Daoy (cell line): ENCODE measurements at places on chromosomes 2 and 18. TPM values are rescaled to one million over a fixed set of nuclear protein-coding genes. Genes with fewer than 3 reads are reported as not detected.

Gene SERPINB4
- total RNA-seq: not detected in 2 replicates

Gene CNRIP1
- 26.1 and 28.9 TPM in 2 replicates for total RNA-seq

Gene MALL
- total RNA-seq: 0.34 TPM in 1 of 2 replicates, not detected in the other

Gene DAW1
- total RNA-seq: 0.63 and 5.2 TPM in 2 replicates

Gene SLC16A14
- 1.9 and 2.1 TPM in 2 replicates for total RNA-seq

Gene SERPINB11
- total RNA-seq: not detected in 2 replicates

Gene NDUFB3
- 180 and 303 TPM in 2 replicates for total RNA-seq

Gene CYP27A1
- total RNA-seq: 0.77 and 0.80 TPM in 2 replicates

Gene FAM124B
- 0.11 and 0.65 TPM in 2 replicates for total RNA-seq

Gene CLEC4F
- not detected in 2 replicates for total RNA-seq

Gene MAP3K19
- total RNA-seq: not detected in 2 replicates

Gene CROCC2
- total RNA-seq: not detected in 2 replicates

Gene MEP1B
- total RNA-seq: not detected in 2 replicates

Gene TXNL4A
- 91.5 and 160 TPM in 2 replicates for total RNA-seq

Gene SLC9A2
- total RNA-seq: 0.92 and 1.5 TPM in 2 replicates

- peak; percentile 53 for DNase-seq
Measured at GRCh38 chr18:703213-703967, 9.0 kb downstream of the ENOSF1 start.

GRCh38 chr2:101717071-101717845, 19.8 kb downstream of the MAP4K4 start:
- no peak for DNase-seq

- DNase-seq: no peak
Measured at GRCh38 chr2:128788636-128789220, 470.1 kb upstream of the HS6ST1 start.

DNA sequence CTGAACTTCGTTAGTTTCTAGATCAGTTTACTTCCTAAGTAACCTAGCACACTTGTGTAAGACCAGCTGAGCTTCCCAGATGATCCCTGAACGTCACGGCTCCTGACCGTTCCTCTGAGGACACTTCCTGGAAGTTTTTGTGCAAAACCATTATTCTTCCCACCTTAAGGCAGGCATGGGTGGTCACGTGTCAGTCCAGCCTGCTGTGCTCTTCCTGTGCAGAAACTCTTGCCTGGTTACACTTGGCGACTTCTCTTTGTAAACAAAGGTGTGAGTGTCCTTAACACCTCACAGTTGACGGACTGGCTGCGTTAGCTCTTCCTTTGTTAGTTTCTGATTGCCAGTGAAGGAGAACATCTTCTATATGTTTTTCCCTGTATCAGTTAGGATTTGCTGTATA, 118.3 kb downstream of the SH3RF3 start:
- DNase-seq: no peak

DNA sequence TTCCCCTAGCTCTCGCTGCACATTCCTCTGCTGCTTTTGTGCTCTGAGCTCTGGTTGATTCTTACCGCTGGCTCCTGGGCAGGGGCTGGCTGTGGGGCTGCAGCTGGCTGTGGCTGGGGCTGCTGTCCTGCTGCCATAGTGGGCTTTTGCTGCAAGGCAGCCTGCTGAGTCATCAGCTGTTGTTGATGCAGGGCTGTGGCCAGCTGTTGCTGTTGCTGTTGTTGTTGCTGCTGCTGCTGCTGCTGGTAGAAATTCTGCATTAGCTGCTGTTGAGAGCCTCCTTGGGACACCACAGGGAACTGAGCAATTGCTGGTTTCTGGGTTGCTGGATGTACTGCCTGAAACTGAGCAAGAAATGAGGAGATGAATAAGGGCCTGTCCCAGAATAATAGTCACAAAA, 77.2 kb upstream of the NFU1 start:
- peak; percentile 12 for DNase-seq

GRCh38 chr18:62566199-62566598, 43.4 kb downstream of the ZCCHC2 start:
- no peak for DNase-seq

DNA sequence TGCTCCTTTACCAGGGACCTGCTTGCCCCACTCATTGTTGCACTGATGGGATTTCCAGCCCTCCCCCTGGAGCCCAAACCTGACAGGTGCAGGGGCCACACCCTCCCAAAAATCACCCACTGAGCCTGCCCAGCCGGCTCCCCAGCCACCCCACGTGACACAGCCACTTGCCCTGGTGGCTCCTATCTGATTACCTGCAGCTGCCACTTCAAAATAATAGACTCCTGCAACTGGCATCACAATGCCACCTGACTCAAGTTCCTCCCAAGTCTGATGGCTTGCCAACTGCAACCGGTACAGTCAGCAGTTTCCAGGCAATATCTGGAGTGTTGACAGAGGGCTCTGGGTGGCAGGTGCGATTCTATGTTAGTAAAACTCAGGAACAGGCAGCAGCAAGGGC, 66.2 kb downstream of the CRACDL start:
- DNase-seq: no peak

- peak; percentile 17 for DNase-seq
Measured at GRCh38 chr2:175207741-175208438, 26.4 kb upstream of the ATP5MC3 start.

DNA sequence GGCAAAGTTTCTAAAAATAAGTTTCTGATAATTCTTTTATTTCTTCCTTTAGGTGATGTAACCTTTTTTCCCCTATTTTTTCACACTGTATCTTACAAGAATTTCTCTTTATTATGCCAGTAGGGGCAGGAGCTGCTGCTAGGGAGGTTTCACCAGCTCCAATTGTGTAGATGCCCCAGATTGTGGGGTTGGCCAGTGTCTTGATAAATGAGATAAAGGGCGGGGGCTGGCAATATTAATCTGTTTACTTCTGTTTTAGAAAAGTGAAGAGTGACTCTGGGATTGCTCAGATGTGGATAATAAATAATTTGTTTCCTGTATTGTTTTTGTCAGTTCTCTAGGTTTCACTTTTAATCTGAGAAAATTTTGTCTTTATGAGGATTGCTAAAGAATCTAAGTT, 190.4 kb downstream of the MC4R start:
- DNase-seq: no peak

DNA sequence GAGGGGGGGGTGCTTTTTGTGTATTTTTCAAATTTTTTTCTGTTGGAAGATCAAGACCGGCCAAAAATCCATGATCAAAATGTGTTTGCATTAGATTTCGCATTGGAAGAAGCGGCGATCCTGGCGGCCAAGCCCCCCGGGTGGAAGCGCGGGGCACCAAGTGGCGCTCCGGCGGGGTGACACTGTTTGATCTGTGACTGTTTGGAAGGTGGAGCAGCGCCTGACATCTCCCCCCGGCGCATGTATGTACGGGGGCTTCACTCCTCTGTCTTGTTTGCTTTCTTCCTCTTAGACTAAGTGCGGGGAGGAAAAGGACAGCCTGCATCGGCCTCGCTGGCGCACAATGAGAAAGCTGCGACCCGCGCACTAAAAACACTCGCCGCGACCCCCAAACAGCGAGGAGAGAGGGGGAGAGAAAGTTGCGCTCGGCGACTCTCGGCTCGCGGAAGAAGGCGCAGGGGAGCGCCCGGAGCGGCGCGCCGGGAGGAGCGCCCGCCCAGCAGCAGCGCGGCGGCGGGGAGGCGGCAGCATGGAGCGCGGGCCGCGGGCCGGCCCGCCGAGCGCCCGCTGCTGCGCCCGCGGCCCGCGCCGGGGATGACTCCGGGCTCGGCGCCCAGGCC, 515 bp downstream of the TSHZ1 start:
- DNase-seq: peak; percentile 15

DNA sequence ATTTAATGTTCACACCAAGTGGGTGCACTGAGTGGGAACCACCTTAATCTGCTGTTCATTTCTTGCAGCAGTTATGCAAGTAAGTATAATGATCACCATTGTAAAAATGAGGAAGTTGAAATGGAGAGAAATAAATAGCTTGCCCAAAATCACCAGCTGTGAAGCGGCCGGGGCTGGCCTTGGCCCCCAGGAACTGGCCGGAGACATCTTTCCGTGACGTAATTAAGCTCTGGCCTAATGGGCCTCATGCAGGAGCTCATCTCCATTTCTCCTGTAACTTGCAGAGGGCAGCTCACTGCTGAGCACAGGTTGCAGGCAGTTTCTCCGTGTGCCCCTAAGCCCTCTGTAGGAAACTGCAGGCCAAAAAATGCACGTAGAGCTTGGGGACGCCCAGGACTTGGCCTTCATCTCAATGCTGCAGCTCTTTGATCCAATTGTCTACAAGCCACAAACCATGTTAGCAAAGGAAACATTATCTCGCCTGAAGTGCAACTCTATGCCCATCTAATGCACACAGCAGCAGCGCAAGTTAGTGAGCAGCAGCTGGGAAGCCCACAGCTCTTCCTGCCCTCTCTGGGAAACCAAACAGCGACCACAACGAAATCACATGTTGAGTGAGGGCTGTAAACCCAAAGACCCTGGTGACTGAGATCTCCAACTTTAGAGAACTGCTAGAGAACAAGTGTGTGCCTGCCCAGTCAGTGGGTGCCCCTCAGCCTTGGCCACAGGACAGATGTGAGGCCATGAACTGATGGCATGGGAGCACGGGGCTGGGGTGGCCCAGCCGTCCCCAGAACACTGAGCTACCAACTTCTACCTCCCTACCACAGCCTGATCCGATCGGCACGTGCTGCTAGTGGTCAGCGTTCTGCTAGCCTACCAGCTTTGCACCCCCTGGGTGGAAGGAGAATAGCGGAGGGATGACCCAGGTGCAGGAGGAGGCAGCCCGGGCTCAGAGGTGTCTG, 28.8 kb downstream of the APCDD1 start:
- DNase-seq: no peak

GRCh38 chr2:173759959-173760358, 205.2 kb downstream of the SP3 start:
- DNase-seq: no peak

GRCh38 chr2:31888550-31888949, 122.3 kb downstream of the MEMO1 start:
- no peak for DNase-seq

GRCh38 chr2:240258685-240259084, 118.2 kb upstream of the OTOS start:
- no peak for DNase-seq

GRCh38 chr2:179443180-179443579, 178.5 kb upstream of the SESTD1 start:
- no peak for DNase-seq

GRCh38 chr18:77815666-77816338, 566.2 kb downstream of the GALR1 start:
- DNase-seq: no peak

- DNase-seq: no peak
Measured at GRCh38 chr2:165746501-165746900, 47.5 kb downstream of the GALNT3 start.

DNA sequence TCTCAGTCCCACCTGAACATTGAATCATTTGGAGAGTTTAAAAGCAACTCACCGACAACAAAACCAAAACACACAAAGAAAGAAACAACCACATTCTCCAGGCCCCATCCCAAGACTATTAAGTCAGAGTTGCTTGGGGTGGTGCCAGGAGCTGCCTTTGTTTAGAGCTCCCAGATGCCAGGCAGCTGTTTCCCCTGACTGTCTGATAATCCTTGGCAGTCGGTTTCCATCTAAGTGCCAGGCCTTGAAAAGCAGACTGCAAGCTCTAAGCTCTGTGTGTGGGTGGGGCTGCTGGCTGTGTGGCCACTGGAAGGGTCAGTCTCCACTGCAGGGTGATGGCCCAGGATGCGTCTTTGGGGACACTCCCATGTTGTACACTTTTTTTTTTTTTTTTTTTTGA, 255.3 kb upstream of the AGAP1 start:
- peak; percentile 37 for DNase-seq

DNA sequence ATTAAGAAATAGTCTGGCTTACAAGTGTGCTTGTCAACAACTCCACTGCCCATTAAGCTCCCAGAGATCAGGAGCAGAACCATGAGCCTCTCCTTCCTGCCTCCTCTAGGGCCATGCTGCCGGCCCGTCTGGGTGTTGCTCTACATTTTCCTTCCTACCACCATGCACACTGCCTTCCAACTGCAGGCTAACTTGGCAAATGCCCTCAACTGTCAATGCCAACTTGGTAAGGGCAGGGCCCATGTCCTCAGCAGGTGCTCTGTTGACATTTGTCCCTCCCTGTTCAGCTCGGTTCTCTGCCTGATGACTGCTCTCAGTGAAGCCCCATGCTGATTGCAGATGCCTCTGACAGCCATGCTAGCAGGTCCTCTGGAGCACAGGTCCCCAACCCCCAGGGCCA, 345.2 kb downstream of the ALK start:
- no peak for DNase-seq

DNA sequence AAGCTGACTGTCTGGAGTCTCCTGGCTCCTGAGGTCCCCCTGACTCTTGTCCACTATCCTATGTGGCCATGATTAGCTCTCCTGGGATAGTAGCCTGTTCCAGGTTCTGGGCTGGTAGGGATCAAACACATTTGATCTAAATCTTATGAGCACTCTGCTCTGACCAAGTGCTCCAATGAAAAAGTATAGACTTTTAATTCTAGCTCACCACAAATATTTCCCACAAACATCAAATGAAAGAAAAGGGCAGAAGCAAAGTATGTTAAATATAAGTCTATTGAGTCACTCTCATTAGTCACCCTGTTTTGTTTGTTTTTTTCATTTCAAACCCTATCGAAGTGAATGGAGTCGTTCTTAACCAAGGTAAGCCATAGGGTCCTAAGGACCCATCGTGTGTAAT, 39.7 kb upstream of the NEDD4L start:
- peak; percentile 38 for DNase-seq

GRCh38 chr2:191942739-191943103, 95.8 kb upstream of the CAVIN2 start:
- no peak for DNase-seq

DNA sequence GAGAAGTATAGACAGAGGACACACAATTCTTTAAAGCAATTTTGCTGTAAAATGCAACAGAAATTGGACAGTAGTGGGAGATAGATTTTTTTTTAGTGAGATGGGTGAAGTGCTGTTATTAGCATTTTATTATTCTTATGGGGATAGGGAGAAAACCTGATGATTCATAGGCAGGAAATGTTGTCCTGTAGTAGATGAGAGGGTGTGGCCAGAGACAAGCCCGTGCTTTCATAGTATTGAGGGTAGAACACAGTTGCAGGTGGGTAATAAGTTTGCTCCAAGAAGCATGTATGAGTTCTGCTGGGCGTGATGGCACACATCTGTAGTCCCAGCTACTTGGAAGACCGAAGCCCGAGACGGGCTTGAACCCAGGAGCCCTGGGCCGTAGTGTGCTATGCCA, 128.3 kb upstream of the ARHGAP28 start:
- no peak for DNase-seq

GRCh38 chr2:236555481-236555880, 14.1 kb upstream of the ACKR3 start:
- no peak for DNase-seq

DNA sequence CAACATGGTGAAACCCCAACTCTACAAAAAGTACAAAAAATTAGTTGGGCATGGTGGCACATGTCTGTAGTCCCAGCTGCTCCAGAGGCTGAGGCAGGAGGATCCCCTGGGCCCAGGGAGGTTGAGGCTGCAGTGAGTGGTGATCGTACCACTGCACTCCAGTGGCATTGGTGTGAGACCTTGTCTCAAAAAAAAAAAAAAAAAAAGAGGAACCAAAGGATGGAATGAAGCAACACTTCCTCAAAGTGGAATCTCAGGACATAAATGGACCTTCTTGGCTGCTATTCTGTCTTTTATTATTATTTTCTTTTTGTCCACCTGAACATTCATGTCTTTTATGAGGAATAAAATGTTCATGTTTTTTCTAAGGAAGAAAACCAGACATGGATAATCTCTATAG, 13.7 kb downstream of the GEMIN6 start:
- DNase-seq: no peak
